ENCODE measurements at places on chromosomes 6 and 20. TPM values are rescaled to one million over a fixed set of nuclear protein-coding genes. Genes with fewer than 3 reads are reported as not detected.

ECT2L gene
- not detected for total RNA-seq

CDC40 gene
- 35.9 TPM for total RNA-seq

MICB gene
- 29.2 TPM for total RNA-seq

ZBTB12 gene
- 3.5 TPM for total RNA-seq

DNA sequence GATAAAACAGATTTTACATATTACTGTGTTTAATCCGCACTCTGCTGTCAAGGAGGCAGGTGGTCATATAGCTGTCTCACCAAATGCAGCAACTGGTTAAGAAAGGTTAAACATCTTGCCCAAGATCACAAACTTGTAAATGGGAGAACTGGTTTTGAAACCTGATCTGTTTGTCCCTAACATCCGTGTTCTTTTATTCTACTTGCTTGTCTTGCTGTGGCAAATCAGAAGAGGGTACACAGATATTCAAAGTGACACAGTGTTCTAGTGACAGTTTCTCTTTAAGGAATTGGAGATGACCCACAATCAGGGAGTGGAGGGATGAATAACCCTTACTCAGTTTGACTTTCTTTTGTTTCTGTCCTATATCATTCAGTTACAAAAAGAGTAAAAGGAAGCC is 83.0 kb upstream of the SGK1 start:
- DNase-seq: no peak

DNA sequence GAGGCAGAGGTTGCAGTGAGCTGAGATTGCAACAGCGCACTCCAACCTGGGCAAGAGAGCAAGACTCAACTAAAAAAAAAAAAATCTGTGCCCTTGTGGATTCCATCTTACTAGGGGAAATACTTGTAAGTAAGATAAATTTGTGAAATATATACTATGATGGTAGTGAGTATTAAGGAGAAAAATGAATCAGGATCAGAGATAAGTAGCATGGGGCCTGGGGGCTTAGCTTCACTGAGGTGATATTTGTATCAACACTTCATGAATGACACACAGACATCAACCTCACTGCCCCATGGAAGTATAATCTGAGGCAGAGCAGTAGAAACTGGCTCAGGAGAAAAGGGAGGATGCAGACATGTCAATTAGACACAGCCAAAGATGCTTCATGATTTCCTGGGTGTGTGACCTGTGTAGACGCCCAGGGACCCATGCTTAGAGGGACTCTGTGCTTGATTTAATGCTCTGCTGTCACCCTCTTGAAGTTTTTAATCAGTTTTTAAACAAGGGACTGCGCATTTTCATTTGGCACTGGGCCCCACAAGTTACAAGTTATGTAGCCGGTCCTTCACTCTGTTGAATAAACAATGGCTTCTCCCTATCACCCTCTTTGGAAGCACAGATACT is 41.9 kb downstream of the PCNA start:
- no peak for DNase-seq

- DNase-seq: no peak
Observed at GRCh38 chr6:14851281-14851680, 394.6 kb upstream of the JARID2 start.

DNA sequence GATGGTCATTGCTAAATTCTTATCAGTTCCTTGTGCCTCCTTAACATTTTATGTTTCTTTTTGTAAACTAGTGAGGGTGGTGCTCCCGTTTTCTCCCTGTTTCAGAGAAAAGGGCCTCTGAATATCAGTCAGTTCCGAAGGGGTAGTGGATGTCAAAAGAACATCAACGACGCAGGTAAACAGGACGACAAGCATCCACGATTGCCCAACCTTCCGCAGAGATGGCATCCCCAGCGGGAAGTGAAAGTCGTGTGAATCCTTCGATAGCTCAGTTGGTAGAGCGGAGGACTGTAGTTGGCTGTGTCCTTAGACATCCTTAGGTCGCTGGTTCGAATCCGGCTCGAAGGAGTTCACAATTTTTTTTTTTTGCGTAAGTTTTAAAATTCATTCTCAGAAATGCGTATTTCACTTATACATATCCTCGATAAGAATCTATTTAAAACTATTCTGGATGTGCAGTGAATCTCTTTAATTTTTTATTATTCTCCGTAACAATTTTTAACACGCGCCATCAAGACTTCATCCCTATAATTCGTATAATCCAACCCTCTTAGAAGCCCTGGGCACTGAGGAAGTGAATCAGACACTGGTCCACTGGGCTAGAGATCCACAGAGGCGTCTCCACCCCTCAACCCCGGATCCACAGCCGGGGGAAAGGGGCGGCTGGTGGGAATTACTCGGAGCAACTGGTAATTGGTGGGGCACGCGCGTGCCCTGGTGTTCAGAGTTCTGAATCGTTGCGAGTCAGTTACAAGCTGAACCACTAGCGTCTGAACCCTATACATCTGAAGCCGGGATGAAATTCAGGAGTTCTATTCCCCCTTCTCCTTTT is 27.9 kb upstream of the ABT1 start:
- peak; percentile 58 for DNase-seq

DNA sequence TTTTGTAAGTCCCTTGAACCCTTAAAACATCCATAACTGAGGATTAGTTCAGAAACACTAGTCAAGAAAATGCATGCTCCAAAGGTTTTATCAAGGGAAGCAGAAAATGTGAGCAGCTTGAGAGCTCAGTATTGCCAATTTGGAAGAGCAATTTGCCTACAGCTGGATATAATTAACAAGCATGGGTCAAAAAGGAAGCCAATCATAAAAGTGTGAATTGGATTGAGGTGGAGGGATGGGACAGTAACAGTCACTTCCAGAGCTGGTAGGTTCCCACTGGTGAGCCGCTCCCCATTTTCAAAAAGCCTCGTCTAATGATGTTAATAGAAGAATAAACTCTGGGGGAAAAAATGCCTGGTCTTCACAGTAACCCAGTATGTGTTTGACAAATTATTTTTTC is 5.0 kb upstream of the PTPRK start:
- DNase-seq: no peak

DNA sequence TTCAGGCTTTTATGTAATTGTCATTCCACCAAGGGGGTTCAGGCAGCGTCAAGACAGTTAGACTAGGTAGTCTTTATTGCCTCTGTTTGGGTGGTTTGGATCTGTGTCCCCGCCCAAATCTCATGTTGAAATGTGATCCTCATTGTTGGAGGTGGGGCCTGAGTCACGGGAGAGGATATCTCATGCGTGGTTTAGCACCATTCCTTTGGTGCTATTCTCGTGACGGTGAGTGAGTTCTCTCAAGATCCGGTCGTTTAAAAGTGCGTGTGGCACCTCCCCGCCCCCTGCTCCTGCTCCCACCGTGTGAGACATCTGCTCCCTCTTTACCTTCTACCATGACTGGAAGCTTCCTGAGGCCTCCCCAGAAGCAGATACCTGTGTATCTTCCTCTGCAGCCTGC is 51.3 kb upstream of the FOXC1 start:
- no peak for DNase-seq

GRCh38 chr6:137309078-137309762 is 90.0 kb upstream of the IFNGR1 start:
- DNase-seq: peak; percentile 19

DNA sequence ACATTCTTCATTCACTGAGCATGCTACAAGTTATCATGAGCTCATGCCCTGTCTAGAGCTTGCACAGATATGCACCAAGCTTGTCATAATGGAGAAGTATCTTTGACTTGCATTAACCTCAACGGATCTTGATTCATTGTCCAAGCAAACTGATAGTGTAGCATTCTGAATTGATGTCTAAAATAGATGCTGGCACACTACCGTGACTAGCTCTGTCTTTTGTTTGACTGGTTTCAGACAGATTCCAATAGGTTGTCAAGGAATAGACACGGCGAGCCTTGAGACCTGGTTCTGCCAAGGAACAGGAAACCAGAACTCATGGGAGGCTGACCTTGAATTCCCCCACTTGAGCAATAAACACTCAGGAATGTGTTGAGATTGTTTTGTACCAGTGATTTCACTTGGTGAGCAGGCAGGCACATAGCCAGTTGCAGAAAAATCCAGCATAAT is 1153.1 kb upstream of the GJE1 start:
- peak; percentile 99 for DNase-seq

- peak; percentile 86 for DNase-seq
Observed at GRCh38 chr20:11170025-11170424, 496.2 kb upstream of the JAG1 start.

- no peak for DNase-seq
Observed at GRCh38 chr20:43900121-43900466, 14.6 kb upstream of the TOX2 start.

DNA sequence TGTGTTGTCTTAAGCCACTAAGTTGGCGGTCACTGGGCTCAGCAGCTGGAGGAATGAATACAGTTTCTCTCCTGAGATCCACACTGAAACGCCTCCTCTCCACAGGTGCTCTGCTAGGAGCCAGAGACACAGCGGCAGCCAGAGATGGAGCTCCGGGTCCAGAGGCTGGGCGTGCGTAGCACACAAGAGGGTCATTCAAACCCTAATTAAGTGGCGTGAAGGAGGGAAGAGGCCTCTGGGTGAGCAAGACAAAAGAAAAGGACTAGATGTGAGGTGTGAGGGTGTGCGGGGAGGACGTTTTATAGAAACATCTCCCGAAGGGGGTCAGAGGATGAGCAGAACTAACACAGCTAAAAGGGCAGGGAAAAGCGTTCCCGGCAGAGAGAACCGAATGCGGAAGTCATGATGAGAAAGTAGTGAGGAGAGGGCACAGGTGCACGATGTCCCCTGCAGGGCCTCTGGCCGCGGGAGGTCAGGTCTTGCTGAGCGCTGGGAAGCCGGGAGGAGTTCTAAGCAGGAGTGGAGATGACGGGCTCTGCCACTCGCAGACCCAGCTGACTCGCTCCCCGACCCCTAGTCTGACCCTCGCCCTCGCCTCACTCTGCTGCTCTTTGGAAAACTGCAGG is 54.4 kb downstream of the BMP7 start:
- no peak for DNase-seq

DNA sequence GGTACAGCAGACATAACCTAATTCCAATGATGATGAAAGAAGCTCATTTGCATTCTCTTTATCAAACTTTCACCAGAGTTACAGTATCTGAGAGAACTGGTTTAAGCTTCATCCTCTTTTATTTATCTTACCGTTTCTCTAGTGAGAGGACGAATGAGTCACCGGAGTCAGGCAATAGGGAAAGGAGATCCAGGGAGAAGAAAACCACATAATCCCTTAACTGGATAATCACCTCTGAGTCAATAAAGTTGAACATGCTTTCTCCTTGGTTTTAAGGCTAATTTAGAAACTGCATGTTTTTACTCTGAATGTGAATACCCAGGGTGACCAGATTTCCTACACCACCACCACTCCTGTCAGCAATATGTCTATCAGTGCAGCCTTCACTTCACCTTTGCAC is 313.7 kb upstream of the TBX18 start:
- no peak for DNase-seq

GRCh38 chr20:49685809-49686208 is 27.9 kb downstream of the B4GALT5 start:
- no peak for DNase-seq
